Renal cortex interstitium (tissue), 15 donors: ENCODE measurements at places on chromosomes 1 and 21.

DNA sequence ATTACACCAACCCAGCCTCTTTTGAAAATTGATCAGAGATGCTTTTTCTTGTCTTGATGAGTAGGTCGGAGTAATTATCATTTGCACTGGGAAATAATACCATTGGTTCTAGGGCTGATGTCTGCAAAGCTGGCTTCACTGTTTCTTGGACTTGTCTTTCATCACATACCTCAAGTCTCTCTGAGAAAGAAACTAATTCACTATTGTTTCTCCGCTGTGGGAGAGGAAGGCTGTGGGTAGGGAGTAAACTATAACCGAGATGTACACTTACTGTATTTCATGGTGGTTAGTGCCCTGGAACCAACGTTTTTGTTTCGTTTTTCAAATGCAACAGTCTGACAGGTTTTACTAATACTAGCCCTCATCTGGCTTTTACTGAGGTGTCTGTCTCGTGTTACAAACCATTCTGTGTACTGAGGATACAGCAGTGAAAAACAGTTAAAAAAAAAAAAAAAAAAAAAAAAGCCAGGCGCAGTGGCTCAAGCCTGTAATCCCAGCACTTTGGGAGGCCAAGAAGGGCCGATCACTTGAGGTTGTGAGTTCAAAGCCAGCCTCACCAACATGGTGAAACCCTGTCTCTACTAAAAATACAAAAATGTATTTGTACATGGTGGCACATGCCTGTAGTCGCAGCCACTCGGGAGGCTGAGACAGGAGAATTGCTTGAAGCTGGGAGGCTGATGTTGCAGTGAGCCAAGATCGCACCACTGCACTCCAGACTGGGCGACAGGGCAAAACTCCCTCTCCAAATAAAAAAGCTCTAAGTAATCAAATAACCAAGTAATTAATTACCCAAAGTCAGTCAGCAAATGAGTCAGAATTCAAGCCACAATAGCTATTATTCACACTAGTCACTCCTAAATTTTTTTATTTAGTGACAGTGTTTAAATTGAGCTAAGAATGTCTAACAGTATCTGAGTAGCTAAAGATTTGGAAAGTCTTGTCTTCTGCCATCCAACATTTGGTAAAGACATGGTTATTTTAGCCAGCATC is 23.3 kb downstream of the TOMM20 start:
- DNase-seq = no peak

- peak; percentile 74 for DNase-seq
Measured at GRCh38 chr21:27329255-27329851, 362.5 kb upstream of the ADAMTS5 start.

GRCh38 chr1:213914392-213914791 is 73.4 kb upstream of the PROX1 start:
- no peak for DNase-seq

DNA sequence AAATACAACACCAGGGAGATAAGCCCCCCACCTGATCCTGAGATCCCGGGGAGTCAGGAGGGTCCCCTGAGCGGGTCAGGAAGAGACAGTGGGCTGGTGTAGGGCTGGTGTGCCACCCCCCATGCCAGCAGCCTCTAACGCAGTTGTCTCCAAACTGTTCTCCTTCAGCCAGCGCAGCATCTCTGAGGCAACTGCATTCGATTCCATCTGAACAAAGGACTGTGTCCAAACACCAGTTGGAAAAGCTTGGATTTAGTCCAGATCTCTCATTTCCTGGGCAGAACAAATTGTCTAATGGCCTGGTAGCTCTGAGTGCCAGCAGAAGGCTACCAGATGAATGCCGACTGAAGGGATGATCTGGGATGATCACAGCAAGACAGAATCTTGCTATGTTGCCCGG is 44.1 kb upstream of the EIF4G3 start:
- no peak for DNase-seq

- DNase-seq = no peak
Measured at GRCh38 chr1:34406377-34406776, 229.7 kb downstream of the C1orf94 start.

DNA sequence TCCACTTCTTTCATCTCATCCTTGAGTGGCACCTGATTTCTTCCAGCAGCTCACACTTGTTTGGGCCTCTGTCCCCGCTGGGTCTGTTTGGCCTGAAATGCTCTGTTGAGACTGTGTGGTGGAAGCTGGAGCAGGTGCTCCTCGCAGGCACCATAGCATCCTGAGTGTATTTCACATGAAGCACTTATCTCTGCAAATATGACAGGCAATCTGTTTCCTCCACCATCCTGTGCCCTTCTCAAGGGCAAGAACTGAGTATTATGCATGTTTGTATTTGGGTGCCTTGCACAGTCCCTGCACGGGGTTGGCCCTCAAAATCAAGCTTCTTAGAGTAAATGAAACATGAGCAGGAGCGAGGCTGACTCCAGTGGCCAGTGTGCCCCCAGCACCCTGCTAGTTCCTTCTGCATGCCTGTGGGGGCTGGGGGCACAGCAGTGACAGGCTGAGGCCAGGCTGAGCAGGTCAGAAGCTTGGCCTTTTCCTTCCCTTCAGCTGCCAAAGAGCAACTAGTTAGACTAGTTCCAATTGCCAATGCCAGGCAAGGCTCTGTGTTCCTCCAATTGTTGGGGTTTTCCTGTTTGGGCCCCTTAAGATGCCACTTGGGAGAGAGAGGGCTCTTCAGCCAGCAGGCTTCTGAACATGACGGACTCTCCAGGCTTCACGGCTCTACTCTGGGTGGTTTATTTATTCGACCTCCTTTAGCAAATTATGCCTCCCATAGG is 129.6 kb upstream of the ATP1A1 start:
- DNase-seq = no peak

- DNase-seq = no peak
Measured at GRCh38 chr21:42343556-42343955, 7.2 kb downstream of the TFF2 start.

DNA sequence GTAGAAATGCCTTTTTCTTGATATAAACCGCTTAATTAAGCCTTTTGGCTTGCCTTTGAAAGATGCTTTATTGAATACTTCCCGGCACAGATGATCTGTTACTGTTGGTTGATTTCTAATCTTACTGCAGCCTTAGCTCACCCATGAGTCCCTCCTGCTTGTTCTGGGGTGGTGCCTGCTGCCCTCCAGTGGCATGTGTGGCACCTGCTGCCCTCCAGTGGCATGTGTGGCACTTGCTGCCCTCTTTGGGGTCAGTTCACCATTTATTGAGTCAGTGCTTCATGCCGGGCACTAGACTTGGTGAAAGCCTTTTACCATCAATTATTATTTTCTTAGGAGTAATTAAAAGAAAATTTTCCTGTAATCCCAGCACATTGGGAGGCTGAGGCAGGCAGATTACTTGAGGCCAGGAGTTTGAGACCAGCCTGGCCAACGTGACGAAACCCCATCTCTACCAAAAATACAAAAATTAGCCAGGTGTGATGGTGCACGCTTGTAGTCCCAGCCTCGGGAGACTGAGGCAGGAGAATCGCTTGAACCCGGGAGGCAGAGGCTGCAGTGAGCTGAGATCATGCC is 54.3 kb downstream of the ADARB1 start:
- peak; percentile 37 for DNase-seq

GRCh38 chr1:234897390-234897749 is 231.3 kb downstream of the TOMM20 start:
- no peak for DNase-seq

DNA sequence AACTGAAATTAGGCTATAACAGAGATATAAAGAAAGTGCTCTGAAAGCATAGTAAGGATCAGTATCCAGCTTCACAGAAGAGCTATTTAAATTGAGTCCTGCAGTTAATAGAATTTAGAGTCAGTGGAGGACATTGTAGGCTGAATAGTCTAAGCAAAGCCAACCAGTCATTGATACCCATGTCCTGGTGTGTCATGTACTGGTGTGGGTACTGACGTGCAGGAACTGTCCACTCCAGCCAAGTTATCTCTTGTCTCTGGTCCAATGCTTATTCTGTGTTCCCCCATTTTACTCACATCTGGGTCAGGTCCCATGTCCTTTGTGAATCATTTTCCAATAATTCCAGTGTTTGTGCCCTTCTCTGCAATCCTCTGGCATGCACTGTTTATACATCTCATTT is 90.0 kb downstream of the MACF1 start:
- DNase-seq = no peak

- no peak for DNase-seq
Measured at GRCh38 chr1:222171005-222171404, 376.9 kb downstream of the HHIPL2 start.

DNA sequence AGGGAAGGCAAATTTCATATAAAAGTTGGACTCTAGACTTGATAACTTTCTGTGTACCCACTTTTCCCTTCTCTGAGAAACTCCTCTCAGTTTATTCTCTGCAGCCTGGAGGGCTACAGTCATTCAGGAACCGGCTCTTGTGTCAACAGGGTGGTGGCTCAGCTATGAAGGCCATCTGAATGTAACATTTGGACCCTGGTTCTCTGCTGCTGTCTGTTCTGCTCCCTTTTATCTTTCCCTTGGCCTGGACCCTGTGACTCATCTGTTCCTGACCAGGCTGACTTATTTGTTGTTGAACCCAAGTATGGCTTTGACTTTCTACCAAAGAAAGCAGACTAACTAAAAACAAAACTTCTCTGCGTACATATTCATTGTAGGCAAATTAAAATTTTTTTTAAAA is 75.4 kb downstream of the CENPF start:
- DNase-seq = no peak

DNA sequence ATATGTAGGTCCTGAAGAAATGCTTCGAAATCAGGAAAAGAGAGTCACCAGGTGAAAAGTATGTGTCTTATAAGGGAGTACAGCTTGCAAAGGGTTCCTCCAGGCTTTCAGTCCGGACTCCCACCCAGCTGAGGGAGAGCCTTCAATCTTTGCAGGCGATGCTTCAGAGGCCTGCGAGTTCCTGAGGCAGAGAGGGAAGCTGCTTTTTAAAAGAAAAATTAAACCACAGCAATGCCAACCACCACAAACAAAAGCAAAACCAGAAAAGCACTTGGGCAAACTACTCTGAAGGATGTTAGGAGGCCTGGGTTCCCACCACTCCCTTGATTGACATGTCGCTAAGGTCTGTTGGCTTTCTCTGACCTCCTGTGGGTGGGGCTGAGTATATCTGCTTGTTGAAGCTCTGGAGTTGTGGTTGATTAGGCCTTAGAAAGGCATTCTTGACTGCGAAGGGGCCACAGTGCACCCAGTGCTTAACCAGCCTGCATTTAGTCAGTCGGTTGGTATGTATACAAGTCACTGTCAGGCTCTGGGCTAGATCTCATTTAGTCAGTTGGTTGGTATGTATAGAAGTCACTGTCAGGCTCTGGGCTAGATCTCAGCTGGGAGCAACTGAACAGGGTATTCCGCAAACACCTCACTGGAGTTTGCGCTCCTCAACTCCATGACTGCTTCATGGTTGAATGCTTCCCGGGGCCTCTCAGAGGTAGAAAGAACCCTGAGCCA is 1.2 kb downstream of the NIPAL3 start:
- no peak for DNase-seq
